Right forelimb (tissue), 1 donor: ENCODE measurements at places on chromosomes 1 and 21.

- DNase-seq: peak; percentile 67
Measured at GRCh38 chr1:95041491-95042165, 31.1 kb downstream of the ALG14 start.

DNA sequence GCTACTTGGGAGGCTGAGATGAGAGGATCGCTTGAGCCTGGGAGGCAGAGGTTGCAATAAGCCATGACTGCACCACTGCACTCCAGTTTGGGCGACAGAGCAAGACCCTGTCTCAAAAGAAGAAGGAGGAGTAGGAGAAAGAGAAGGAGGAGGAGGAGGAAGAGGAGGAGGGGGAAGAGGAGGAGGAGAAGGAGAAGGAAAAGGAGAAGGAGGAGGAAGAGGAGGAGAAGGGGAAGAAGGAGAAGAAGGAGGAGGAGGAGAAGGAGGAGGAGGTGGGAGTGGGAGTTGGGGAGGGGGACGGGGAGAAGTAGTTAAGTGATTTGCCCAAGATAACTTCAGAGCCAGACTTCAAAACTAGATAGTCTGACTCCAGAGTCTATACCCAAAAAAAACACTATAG, 55.5 kb upstream of the FOXD3 start:
- no peak for DNase-seq

DNA sequence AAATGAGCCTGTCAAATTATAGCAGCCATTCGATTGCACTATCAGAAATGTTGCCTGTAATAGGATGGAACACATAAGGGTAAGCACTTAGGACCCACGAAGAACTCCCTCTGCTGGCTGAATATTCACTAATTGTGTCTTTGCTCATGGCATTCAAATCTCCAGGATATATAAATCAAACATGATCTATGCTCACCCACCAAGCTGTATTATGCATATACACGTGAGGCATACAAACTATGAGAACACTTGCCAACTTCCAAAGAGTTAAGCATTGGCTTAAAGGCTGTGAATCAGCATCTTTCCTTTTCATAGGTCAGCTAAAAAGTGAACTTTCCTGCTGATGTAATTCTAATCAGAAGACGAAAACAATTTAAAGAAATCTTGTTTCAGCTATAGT, 34.5 kb downstream of the TMPRSS15 start:
- DNase-seq: no peak

DNA sequence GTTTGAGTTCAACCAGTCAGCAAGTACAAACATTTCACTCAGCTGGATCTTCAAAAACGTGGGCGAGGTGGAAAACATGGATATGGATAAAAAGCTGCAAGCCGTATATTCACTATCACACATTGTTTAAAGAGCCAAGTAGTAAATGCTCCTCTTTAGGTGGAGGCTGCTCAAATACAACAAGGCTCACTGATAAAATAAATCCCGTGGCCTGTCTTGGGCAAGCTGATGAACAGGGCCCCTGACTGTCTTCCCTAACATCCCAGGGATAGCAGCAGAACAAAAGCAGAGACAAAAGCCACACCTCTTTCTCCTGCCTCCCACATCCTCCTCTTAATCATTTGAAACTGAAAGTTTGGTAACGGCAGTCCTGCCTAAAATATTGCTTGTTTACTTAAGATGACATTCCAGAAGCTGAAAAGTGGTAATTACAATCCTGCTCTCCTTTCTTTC, 357.7 kb downstream of the TTLL7 start:
- peak; percentile 45 for DNase-seq

- no peak for DNase-seq
Measured at GRCh38 chr21:28554660-28555475, 437.8 kb downstream of the LTN1 start.

- DNase-seq: no peak
Measured at GRCh38 chr1:55938861-55939260, 640.5 kb downstream of the PLPP3 start.

- peak; percentile 46 for DNase-seq
Measured at GRCh38 chr1:200029822-200030152, 2.3 kb downstream of the NR5A2 start.

GRCh38 chr1:207647671-207648333, 2.9 kb downstream of the CR1L start:
- DNase-seq: no peak

GRCh38 chr1:65001231-65001792, 35.0 kb upstream of the JAK1 start:
- DNase-seq: peak; percentile 72

- no peak for DNase-seq
Measured at GRCh38 chr1:112614460-112615065, 4.4 kb downstream of the ST7L start.

DNA sequence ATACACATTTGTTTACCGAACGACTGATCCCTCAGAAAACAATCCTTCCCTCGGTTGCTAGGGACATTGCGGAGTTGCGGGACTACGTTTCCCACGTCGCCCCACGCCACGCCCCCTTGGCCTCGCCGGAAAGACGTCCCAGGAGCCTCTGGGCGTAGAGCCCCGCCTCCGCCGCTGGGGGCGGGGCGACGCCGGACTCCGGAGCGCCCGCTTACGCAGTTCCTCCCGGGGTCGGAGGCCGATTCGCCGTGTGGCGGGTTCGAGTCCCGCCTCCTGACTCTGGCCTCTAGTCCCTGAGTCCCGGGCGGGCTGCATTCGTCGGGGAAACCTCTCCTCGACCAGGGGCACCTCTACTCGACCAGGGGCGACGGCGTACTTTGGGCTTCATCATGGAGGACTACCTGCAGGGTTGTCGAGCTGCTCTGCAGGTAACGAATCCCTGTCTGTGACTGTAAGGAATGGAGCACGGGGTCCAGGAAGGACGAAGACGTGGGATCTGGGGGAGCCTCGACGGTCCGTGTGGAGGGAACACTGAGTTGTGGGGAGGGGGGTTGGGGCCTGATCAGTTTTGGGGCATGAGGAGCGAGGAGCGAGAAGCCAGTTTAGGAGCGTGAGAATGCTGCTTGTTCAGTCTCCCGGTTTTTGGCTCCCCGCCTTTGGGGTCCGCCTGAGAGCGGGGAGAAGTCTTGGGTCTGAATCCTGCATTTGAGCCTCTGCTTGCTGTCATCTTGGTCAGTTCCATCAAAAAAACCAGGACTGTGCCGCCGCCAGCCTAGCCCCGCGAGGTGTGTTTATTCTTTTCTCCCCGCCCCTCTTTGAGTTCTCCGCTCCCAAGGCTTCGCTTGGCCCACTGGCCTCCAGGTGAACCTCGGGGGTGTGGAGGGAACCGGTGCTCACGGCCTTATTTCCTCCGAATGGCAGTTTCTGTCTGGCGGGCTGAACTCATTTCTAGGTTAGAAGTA, at the start of gene PRUNE1:
Gene PRUNE1 (plus strand): TSS at position 206 of the 962 bp plus-strand sequence. CDS start 184 bp downstream, at position 390.
- DNase-seq: peak; percentile 97

DNA sequence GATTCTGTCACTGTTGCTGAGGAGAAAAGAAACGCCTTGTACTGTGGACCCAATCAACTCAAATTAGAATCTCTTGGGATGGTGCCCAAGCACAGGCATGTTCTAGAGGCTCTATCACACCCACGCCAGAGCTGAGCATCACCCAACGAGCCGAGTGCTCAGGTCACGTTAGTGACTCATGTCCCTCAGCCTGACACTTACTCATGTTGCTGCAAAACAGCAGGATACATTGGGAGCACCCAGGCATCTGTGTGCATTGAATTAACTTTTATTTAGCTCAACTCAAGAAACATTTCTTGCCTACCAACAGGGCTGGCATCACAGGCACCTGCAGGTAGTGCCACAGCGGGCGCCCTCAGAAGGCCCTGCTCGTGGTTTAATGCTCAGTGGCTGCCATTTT, 149.8 kb downstream of the ETS2 start:
- DNase-seq: no peak

DNA sequence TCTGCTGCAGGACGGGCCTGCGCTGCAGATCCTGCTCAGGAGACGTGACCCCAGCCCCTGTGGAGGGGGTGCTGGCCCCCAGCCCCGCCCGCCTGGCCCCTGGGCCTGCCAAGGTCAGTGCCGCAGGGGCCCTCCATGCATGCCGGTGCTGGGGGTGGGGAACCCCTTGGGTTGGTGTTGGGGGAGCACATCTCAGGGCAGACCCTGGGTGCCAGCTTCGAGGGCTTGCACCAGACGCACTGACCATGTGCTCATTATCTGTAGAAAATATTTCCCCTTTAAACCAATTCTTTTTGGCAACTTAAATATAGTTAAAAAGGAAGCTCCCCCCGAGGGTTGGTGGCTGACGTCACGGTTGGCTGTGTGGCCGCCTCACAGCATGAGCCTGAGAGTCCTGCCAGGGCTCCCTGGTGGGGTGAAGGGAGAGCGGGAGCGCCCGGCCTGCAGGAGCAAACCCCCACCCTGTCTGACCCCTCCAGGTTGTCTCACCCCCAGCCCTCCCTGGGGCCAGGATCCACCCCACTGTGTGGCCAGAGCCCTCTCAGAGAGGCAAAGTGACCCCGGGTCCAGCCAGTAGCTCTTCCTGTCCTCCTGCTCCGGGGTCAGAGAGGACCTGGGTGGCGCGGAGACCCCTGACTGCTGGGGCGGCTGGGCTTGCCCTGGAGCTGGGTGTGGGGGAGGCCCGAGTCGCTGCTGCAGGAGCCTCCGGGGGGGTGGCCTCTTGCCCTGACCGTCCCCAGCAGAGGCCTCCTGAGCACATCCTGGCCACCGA, 5.3 kb upstream of the PFKL start:
- peak; percentile 71 for DNase-seq

DNA sequence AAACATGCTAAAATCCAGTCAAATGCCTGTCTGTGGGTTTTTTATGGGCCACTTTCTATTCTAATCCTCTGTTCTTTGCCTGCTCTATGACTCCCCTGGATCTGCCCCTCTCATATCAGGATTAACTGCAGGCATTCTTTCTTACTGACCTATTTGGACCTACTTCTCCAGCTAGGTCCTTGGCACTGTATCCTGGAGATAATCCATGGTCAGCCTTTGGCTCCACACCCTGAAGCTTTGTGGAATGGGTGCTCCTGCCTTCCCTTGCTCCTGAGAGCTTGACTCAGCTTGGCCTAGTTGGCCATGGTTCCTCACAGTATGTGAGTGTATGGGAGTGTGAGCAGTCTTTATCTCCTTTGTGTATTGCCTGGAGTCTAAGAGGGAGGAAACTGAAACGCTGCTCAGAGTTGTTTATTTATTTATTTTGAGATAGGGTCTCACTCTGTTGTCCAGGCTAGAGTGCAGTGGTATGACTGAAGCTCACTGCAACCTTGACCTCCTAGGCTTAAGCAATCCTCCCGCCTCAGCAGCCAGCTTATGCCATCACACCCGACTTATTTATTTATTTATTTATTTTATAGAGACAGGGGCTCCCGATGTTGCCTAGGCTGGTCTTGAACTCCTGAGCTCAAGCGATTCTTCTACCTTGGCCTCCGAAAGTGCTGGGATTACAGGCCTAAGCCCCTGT, 28.7 kb upstream of the CDC14A start:
- DNase-seq: no peak

DNA sequence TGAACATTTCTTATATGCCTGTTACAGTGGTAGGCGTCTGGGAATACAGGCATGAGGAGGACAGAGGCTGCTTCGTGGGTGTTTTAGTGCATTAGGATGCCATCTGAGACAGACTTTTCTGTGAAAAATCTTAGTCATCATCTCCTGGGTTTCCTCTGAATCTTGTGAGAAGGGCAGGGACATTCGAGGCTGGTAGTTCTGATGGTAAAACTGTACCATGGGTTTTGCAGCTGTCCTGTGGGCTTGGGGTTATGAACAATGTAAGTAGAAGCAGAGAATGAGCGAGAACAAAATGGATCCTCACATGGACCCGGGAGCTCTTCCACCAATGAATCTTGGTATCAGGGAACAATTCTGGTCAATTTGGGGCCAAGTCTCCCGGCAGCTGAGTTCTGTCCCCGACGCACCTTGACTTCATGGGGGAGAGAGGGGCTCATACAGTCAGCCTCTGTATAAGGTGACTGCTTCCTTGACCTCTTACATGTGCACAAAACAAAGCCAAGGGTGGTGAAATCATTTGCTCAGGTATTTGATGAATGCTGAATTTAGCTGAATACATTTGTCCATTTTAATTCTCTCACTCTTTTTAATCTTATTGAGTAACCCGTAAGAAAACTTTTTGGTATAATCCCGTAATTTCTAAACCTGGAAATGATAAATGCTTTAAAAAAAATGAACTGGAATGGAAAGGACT, 63.6 kb upstream of the ERRFI1 start:
- no peak for DNase-seq

DNA sequence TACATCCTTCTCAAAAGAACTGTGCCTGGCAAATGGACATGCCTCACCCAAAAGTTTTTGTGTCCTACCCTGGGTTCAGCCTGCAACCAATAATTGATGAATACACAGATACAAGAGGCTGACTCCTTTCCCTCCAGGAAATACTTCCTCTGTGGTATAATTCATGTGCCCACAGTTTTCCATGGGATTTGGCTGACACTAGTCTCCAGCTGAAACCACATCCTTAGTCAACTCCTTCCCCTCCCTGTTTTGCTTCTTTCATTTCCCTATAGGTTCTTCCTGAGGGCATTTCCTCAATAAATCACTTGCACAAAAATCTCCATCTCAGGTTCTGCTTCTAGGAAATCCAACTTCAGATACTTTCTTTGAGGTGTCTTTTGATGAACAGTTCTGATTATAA, 436.6 kb upstream of the C1orf87 start:
- DNase-seq: no peak

DNA sequence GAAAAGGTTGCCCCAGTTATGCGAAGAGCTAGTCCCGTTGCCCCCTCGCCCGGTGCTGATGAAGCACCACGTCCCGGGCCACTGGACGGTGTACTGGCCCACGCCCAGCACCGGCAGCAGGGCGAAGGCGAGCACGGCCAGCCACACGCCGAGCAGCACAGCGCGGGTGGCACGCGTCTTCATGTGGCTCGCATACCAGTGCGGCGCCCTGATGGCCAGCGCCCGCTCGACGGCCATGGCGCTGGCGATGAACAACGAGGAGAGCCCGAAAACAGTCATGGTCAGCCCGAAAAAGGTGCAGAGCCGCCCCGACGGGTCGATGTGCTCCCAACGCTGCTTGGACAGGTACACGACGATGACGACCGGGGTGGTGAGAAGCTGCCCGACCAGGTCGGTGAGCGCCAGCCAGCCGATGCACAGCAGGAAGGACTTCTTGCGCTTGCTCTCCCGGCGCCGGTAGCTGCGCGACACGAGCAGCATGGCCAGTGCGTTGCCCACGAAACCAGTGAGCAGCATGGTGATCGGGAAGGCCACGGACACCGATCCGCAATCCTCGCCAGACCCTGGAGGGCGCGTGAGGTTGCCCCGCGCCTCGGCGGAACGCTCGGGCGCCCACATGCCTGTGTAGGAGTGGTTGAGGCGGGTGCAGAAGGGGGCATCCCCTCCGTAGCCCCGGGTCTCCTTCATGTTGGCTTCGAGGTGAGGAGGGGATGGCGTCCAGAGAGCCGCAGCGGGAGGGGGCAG, 553 bp downstream of the PTGER3 start:
- peak; percentile 50 for DNase-seq
